ENCODE measurements at places on chromosomes 5 and 9. TPM values are rescaled to one million over a fixed set of nuclear protein-coding genes. Genes with fewer than 3 reads are reported as not detected.

Gene PCDHB9
- total RNA-seq, result 0.08 TPM

Gene PDLIM4
- not detected for total RNA-seq

Gene LHX2
- 5.8 TPM for total RNA-seq

Gene F2RL1
- 260 TPM for total RNA-seq

Gene PCDHB11
- total RNA-seq, result 0.05 TPM

Gene TAF11L5
- total RNA-seq, result not detected

Gene ZNF608
- 0.61 TPM for total RNA-seq

Gene RETREG1
- 3.8 TPM for total RNA-seq

Gene PLPP6
- 12.8 TPM for total RNA-seq

Gene IGFBPL1
- 2.5 TPM for total RNA-seq

Gene CNOT8
- total RNA-seq, result 41.5 TPM

Gene ESM1
- total RNA-seq, result not detected

Gene BRD3OS
- total RNA-seq, result 19.3 TPM

Gene SURF1
- 43.1 TPM for total RNA-seq

Gene BRD3
- 15.0 TPM for total RNA-seq

Gene LHX3
- total RNA-seq, result 0.09 TPM

Gene ROR2
- total RNA-seq, result 1.8 TPM

Gene INSL6
- not detected for total RNA-seq

Gene UBE2R2
- total RNA-seq, result 46.7 TPM

Gene PCDHGA4
- total RNA-seq, result 0.16 TPM

Gene TRIM7
- 45.8 TPM for total RNA-seq

Gene ZDHHC11B
- total RNA-seq, result 1.2 TPM

Gene PTGS1
- 1.2 TPM for total RNA-seq

Gene PCDHB14
- 0.07 TPM for total RNA-seq

Gene FBXW11
- total RNA-seq, result 35.9 TPM

Gene CDX1
- total RNA-seq, result not detected

Gene MED10
- total RNA-seq, result 77.8 TPM

Gene ANXA2R
- 1.8 TPM for total RNA-seq

Gene CNTNAP3
- 7.3 TPM for total RNA-seq

Gene OBP2B
- not detected for total RNA-seq

Gene SPACA9
- 4.8 TPM for total RNA-seq

Gene SLC34A3
- total RNA-seq, result not detected

Gene ZMYND19
- 57.2 TPM for total RNA-seq

Gene IRX2
- total RNA-seq, result 1.6 TPM

Gene RASEF
- total RNA-seq, result 9.2 TPM

Gene SHOC1
- total RNA-seq, result not detected

Gene TBC1D9B
- 61.5 TPM for total RNA-seq

Gene MAMDC2
- total RNA-seq, result 0.29 TPM

Gene SH3RF2
- total RNA-seq, result 3.4 TPM

Gene GNA14
- total RNA-seq, result not detected

Gene GRM6
- total RNA-seq, result not detected

Gene OR13C9
- total RNA-seq, result not detected

Gene CDC20B
- 0.07 TPM for total RNA-seq

Gene QRFP
- total RNA-seq, result not detected

Gene F2RL2
- 3.8 TPM for total RNA-seq

All from A549 treated with CORT108297 at 1 μM for 4 hours (cell line).